ENCODE measurements at places on chromosomes 7 and 10.
A peak's percentile ranks its signal among the peaks of the same experiment; 100 is the strongest.

DNA sequence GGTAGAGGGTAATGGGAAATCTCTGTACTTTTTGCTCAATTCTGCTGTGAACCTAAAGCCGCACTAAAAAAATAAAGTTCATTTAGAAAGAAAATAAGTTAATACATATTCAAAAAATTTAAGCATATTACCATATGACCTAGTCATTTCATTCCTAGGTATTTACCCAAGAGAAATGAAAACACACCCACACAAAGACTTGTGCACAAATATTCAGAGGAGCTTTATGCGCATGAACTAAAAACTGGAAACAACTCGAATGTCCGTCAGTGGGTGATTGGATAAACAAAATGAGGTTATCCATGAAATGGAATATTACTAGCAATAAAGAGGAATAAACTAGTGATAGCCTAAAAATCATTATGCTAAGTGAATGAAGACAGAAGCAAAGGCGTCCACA lies 62.6 kb upstream of the ZNRF2 start:
- DNase-seq, result no peak

DNA sequence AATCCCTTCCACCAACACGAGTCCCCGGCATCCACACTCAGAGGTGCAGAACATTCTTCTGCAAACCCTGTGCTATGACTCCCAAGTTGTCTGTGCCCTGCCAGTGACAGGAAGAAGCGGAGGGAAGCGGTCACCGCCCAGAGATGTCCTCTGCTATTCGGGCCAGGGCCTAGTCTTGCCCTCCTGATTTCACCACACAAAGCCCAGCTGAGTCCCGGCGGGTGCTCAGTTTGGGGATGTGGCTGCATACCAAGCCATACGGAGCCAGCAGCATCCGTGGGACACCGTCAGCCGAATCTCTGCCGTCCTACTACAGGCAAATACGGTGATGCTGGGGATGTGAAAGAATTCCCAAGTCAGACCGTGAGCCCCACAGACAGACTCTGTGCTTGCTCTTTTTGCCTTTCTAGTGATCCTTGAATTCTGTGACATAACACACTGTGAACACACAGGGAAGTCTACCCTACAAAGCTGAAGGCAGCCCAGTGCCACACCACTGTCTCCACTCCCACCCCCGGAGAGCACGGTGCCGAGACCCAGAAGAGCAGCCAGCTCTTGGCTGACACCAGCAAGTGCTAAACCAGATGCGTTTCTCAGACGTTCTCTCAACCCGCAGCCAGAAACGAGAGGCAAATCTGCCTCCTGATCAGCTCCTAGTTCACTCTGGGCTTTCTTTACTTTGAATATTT lies 2.0 kb downstream of the STK32C start:
- no peak for DNase-seq

DNA sequence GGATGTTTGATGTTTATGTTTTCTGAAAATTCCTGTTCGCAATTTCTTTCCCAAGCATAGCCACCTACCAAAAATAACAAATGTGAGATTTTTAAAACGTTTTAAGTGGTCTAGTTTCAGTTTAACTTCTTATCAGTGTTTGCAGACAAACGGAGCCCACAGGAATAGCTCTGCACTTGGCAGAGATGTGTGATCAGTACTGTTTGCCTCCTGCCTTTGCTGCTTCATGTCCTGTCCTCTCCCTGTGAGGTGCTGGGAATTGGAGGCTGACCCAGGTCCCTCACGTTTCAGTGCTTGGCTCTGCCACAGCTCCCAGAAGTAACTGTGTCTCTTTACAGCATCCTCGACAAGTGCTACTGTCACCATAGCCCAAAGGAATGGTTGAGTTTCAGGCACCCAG lies 1.2 kb downstream of the UCN3 start:
- DNase-seq, result no peak

GRCh38 chr7:30142710-30143109 lies 7.9 kb downstream of the MTURN start:
- no peak for DNase-seq

DNA sequence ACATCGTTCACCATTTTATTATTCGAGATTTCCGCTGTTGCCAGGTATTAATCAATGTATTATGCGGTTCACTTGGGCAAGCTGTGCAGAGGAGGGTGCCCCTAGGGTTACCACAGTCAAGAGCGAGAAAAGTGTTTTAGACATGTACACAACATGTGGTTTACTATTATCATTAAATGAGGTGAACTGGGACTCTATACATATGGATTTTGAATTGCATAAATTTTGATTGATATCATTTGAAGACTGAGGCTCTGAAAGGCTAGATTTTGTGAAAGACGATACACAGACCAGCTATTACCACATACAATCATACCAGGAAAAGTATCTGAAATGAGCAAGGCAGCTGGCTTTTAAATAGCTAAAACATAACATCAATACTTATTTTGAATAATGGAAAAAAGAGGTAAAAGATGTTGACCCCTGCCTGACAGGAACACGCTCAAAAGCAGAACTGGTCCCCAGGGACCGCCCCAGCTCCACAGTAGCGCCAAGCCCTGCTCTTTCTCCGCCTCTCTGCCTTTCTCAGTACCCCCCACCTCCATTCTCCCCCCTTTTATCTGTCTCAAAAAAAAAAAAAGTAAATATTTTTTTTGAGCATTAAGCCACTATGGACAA lies 413.4 kb upstream of the MKI67 start:
- no peak for DNase-seq

GRCh38 chr10:130924138-130924819 lies 387.2 kb downstream of the TCERG1L start:
- no peak for DNase-seq

DNA sequence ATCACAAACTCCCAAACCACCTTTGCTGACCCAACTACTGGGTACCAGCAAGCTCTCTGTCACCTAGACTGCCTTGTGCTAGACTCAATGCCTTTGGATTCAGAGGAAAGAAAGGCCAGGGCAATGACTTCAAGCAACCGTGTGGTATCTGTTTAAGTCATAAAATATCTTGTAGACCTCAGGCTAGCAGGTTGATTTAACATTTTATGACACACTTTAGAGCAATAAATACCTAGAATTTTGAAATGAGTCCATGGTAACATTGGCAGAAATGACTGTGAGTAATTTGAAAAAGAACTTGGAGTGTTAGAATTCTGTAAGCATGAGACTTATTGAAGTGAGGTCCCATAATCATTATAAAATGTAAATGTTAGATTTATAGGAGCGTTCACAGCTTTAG lies 87.2 kb downstream of the TWIST1 start:
- no peak for DNase-seq

DNA sequence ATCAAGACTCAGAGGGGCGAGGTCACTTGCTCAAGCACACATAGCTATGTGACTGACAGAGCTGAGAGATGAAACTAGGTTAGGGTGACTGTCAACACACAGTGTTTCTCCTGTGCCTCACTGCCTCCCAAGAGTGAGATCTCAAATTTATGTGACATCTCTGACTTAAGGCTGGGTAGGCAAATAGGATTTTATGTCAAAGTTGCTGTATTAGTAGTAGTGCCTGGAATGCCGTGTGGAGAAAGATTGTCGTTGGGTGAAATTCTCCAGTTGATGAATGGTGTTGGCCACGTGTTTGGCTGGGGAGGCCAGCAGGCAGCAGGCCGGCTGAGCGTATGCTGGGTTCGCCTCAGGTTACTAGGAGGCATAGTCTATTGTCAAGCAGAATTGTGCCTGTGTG lies 148.3 kb upstream of the BMPER start:
- no peak for DNase-seq

DNA sequence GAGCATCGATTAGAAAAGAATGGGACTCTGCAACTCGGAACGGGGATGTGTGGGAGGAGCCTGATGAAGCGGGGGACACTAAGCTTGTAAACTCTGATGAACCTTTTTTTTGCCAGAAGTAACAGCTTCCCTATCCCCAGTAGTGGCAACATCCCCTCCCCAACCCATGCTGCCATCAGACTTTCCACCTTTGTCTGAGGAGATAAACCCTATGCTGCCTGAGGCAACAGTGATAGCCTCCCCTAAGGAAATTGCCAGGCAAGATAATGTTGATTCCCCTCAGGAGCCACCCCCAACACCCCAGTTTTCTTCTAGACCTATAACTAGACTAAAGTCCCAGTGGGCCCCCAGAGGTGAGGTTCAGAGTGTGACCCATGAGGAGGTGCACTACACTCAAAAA lies 173.7 kb downstream of the AKR1D1 start:
- no peak for DNase-seq

- peak; percentile 68 for DNase-seq
Measured at GRCh38 chr10:119871881-119872609, 598 bp downstream of the MCMBP start.

DNA sequence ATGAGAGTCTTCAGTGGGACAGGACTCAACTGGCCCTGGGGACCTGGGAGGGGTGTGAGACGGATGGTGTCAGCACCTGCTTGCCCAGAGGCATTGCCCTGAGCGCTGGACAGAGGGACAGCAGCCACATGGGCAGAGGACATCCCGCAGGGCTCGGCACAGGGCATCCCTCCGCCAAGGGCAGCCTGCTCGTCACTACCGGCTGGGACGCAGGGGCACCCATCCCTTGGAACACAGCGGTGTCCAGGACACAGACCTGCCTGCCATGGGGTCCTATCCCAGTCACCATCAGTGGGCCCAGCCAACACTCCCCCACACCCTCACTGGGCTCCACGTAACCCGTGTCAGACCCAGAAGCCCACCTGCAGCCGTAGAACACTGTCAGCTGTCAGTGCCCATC lies 109.3 kb downstream of the LARP4B start:
- no peak for DNase-seq

GRCh38 chr7:98902523-98902922 lies 24.2 kb downstream of the TRRAP start:
- DNase-seq, result no peak

DNA sequence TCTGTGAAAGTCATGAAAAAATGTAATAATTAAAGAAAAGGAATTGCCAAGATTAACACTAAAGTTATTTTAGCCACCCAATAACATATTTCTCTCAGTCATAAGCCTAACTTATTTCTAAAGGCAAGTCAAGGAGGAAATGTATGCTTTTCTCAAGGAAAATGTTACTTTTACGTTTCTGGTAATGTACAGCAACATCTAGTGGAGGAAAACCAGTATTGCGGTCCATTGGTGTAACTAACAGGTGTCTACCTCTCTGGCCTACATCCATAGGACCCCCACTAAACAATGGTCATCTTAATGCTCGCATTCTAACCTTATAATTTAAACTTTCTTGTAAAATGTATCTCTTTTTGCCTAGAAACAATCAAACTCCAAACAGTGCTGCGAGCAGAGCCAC lies 437.5 kb downstream of the KIF20B start:
- DNase-seq, result no peak

GRCh38 chr7:99975782-99976521 lies at the start of gene AZGP1:
Gene AZGP1 (minus strand): TSS chr7:99976031. CDS start chr7:99976020, 11 bp downstream.
- no peak for DNase-seq

- peak; percentile 35 for DNase-seq
Measured at GRCh38 chr10:6058682-6059475, 3.3 kb downstream of the IL2RA start.

- no peak for DNase-seq
Measured at GRCh38 chr7:129163875-129164544, 19.5 kb downstream of the TSPAN33 start.

DNA sequence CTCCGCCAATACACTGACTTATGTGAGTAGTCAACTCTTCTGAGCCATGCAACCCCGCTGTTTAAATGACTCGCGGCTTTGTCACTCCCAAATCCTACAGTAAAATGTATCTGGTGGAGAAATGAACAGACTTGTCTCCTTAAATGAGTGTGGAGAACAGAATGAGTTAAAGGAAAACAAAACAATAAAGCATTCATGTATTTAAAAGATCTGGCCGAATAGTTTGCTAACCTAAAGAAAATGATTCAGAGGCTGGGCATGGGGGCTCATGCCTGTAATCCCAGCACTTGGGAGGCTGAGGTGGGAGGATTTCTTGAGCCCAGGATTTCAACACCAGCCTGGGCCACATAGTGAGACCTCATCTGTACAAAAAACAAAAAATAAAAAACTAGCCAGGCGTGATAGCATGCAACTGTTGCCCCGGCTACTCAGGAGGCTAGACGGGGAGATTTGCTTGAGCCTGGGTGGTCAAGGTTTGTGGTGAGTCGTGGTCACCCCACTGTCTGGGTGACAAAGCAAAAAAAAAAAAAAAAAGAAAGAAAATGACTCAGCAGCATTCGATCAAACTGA lies 86.5 kb upstream of the PFKP start:
- no peak for DNase-seq

- no peak for DNase-seq
Measured at GRCh38 chr7:74475987-74476350, 22.3 kb downstream of the GTF2IRD1 start.

DNA sequence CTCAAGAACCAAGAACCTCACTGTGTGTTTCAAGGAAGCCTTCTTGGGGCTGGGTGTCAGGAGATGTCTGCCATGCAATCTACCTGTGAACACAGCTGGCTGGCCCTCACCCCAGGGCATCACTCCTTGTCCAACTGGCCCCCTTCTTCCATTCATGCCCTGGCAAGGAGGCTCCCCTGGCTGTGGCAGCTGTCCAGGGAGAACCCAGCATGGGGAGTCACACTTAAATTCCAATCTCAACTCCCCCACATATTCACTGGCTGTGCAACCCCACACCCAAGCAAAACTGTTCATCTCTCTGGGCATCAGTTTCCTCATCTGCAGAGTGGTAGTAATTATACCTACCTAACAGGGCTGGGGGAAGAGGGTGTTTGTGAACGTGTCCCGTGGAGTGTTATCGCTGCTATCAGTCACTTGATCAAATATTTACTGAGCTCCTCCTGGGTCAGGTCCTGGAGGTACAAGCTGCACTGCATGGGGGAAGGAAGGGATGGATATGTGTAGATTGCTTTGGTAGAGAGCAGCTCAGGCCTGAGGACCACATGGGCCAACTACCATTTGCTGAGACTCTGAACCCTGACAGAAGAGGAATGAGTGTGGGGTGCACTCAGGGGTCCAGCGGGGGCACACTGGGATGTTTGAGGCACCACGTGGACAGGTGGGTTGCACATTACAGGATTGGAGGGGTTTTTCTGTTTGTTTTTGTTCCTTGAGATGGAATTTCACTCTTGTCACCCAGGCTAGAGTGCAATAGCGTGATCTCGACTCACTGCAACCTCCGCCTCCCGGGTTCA lies 2.1 kb upstream of the GPRIN2 start:
- DNase-seq, result peak; percentile 1

DNA sequence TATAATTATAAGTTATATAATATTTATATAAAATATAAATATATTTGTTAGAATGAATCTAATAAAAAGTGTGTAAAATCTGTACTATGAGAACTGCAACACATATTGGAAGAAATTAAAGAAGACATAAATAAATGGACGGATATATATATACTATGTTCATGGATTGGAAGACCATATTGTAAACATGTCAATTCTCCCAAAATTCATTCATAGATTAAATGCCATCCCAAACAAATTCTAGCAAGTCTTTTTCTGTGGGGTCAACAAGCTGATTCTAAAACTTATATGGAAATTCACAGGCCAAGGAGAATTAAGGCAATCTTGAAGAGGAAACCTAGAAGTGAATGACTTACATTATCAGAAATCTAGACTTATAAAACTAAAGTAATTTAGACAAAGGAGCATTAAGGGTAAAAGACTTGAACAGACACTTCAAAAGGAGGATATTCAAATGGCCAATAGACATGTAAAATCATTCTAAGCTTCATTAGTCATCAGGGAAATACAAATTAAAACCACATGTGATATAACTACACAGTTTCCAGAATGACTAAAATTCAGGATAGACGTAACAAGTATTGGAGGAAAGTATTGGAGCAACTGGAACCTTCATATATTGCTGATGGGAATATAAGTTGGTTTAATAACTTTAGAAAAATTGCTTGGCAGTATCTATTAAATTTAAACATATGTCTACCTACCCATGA lies 225.9 kb downstream of the EMX2 start:
- no peak for DNase-seq

GRCh38 chr7:18916826-18917225 lies 200.6 kb downstream of the TWIST1 start:
- no peak for DNase-seq

- no peak for DNase-seq
Measured at GRCh38 chr10:119375574-119376272, 166.8 kb downstream of the RGS10 start.
